ENCODE measurements at places on chromosomes 7 and 10.

GRCh38 chr10:79488336-79488735 lies 24.0 kb upstream of the EIF5AL1 start:
- no peak for DNase-seq

- no peak for DNase-seq
Measured at GRCh38 chr10:15259136-15259535, 90.6 kb upstream of the NMT2 start.

GRCh38 chr7:95723583-95724180 lies 48.7 kb upstream of the DYNC1I1 start:
- DNase-seq = no peak

GRCh38 chr7:73900286-73900685 lies 39.3 kb downstream of the TMEM270 start:
- no peak for DNase-seq

DNA sequence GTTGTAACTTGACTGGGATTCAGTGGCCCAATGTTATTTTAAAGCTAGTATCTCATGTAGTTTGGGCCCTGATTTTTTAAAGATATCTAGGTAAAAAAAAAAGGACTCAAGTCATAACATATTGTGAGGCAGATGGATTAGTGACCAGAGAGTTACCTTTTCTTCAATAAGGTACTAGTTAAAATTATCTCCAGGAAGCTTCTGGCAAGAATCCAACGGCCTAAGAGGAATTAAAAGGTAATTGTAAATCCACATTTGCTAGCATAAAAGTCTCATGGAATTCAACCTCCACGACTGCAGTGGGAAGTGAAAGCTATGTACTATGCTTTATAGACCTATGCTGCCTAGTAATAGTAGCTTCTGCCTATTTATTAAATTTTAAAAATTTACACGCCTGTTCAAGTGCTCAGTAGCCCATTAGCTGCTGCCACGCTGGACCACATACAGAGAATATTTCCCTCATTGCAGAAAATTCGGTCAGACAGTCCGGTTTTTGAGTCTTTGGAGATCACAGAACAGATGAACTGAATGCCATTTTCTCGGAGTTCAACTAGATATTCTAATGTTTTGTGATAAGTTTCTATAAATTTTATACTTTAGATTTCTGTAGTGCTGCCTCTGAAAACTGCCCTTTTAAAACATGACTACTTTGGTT lies 118.4 kb downstream of the NSUN6 start:
- DNase-seq = no peak
